NCI-H2107 (cell line): ENCODE measurements at places on chromosomes 2 and 18.

DNA sequence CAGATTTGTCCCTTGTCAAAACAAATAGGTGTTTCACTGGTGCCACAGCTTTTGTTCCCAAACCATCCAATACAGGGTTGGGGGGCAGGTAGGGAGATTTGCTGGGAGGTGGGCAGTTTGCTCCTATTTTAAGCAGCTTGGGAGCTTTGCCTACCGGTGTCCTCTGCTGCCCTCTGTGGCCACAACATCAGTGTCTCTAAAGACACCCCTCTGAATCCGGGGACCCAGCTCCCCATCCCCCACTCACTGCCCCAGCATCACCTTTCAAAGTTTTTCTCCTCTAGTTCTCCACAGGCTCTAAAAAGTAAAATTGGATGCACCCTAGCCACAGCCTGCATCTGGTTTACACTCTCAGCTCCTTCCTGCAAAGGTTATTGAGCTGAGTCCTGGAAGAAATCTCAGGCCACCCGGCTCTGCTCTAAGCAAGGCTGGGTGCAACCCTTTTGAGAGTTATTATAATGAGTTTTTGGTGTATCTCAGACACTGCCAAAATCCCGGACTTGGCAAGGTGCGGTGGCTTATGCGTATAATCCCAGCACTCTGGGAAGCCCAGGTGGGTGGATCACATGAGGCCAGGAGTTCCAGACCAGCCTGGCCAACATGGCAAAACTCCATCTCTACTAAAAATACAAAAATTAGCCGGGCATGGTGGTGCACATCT lies 2.9 kb upstream of the EPAS1 start:
- DNase-seq, result no peak

DNA sequence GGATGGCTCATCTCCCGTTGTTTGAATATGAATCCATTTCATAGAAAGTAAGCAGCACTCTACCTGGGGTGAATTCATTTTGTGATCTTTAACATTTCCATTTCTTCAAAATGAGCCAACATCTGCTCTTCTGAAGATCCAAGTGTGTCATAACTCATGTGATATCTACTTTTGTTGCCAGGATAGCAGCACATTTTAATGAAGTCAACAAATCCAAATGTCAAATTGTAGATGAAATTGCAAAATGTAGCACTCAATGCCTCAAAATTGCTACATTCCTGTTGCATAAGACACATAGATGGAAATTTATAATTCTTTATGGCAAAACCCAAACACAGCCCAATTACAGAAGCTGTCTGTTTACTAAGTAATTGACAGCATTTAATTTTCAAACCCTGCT lies 360.7 kb downstream of the TMX3 start:
- no peak for DNase-seq

- no peak for DNase-seq
These were observed 62.7 kb upstream of the ST3GAL5 start for GRCh38 chr2:85951351-85952067.

GRCh38 chr18:49819823-49820671 lies 6.7 kb upstream of the ACAA2 start:
- DNase-seq, result no peak

DNA sequence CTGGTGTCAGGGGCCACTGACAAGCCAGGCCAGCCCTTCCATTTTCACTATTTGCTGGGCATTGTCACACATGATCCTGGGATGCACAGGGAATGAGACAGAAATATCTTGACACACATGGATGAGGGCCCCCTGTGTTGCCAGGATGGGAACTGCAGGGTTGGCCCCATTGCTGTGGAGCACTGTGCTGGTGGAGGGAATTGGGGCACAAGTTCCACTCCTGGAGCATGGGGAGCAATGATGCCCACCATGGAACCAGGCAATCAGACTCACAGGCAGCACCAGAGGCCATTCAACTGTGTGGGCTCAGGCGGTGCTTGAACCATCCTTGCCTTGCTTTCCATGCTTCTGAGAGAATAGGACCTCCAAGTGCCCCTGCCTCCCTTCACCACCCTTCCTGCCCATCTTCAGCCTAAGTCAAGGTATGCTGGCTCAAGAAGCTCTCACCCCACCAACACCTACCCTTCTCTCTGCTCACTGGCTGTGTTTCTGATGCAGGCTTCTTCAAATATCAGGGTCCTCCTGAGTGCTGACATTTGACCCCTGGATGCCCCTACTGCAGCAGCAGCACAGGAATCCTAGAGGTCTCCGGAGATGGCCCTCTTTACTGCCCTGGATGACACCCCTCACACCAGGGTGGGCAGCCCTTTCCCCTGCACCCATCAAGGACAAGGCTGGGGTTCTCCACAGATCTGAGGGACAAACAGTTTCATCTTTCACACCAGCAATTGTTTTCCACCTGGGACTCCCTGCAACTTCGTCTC lies 11.0 kb downstream of the ADRA2B start:
- DNase-seq, result no peak

GRCh38 chr2:144666032-144666431 lies 146.1 kb upstream of the ZEB2 start:
- DNase-seq, result no peak

DNA sequence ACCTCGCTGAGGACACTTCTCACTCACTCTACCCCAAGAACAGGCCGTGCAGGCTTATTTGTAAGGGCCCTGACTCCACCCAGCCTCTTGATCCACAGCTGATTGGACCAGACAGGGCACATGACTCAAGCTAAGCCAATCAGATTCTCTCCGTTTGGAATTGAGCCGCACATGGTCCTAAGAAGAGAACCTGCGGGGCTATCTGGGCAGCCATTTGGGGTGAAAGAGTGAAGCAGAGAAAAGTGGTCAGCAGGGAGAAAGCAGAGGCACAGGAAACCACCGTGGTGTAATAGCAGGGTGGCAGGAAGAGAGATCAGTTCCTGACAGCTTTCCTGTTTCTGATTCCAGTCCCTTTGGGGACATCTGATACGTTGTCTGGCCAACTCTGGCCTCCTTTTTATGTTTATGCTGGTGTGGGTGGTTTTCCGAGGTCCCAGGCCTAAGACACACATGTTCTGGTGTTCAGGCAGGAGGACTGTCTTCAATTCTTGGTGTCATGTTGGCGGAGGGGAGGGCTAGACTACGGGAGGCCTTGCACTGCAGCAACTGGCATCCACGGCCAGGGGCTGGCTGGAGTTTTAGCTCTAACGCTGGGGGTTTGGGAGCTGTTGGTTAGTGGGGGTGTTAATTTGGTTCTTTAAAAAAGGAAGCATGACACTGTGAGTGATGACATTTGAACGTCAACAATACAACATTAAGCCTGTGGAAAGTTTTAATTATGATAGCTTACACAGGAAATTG lies 26.1 kb upstream of the SPTBN1 start:
- no peak for DNase-seq

DNA sequence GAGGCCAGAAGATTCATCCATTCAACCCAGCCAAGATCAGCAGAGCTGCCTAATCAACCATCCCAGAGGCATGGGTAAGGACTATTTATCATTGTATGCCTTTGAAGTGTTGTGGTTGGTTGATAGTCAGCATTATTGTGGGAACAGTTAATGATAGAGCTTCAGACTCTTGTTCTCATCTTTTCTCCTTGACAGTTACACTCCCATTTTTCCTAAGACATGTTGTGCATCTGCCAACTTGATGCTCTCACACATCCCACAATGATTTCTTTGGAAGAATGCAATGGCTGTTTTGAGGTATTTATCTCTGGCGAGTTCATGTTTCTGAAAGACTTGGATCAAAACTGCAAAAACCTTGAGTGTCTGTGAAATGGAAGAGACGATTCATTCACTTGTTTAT lies 55.4 kb downstream of the FASTKD2 start:
- DNase-seq, result no peak

GRCh38 chr18:63145166-63145850 lies 174.3 kb downstream of the BCL2 start:
- no peak for DNase-seq

GRCh38 chr2:145040433-145040832 lies 520.5 kb upstream of the ZEB2 start:
- DNase-seq, result no peak

GRCh38 chr18:62788111-62788510 lies 72.8 kb downstream of the PHLPP1 start:
- no peak for DNase-seq

- DNase-seq, result no peak
These were observed 86.9 kb downstream of the VSNL1 start for GRCh38 chr2:17627434-17627833.

DNA sequence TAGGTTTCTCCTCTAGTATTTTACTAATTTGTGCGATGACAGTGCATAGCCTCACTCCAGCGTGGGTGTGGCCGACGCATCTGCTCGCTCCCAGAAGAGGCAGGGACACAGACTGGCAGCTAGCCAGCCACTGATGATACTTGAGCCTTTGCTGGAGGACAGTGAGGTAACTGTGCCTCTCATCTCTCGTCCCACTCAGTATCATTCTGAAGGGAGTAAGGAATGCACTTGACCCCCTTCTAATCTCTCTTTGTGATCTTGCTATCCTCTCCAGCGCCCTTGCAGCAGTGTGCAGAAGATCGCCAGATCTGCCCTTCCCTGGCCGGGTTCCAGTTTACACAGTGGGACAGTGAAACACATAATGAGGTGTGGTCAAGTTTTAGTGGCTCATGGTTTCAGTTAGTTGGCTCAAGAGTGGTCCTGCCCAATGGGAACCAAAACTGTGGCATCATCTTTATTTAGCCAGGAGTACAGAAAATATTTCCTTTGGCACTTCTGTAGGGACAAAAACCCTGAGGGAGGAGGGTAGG lies 17.5 kb downstream of the NCAPH start:
- DNase-seq, result no peak

DNA sequence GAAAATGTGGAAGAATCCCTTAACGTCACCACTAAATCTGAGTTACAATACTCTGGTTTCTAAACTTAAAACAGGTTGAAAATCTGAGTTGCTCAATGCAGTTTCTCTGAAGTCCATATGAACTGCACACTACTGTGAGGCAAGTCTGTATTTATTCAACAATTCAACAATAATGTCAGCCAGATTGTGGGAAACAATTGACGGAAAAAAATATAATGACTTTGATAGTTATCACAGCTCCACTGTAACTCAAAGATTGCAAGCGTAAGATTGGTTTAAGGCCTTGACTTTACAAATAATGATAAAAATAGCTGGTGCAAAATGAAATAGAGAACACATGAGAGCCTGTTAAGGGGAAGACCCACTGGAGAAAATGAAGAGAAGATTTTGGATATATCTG lies 219.4 kb upstream of the CCDC150 start:
- no peak for DNase-seq

GRCh38 chr18:78828131-78828530 lies 151.5 kb upstream of the SALL3 start:
- DNase-seq, result no peak

DNA sequence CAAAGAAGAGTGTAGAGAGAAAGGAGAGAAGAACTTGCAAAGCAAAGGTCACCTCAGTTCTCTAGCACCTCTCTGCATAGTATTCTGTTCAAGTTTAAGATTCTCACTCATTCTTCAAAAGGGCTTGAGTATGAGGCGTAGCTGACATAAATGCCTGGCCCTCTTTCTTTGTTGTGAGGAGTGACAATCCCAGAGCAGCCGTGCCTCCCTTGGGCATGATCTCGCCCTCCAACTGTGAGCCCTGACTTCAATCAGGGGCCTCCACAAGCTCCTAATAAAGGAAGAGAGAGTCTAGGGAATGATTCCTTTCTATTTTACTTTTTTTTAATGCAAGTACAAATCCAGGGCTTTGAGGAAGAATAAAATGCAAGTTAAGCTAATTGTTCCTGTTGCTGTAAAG lies 402.7 kb downstream of the LRP1B start:
- DNase-seq, result no peak

DNA sequence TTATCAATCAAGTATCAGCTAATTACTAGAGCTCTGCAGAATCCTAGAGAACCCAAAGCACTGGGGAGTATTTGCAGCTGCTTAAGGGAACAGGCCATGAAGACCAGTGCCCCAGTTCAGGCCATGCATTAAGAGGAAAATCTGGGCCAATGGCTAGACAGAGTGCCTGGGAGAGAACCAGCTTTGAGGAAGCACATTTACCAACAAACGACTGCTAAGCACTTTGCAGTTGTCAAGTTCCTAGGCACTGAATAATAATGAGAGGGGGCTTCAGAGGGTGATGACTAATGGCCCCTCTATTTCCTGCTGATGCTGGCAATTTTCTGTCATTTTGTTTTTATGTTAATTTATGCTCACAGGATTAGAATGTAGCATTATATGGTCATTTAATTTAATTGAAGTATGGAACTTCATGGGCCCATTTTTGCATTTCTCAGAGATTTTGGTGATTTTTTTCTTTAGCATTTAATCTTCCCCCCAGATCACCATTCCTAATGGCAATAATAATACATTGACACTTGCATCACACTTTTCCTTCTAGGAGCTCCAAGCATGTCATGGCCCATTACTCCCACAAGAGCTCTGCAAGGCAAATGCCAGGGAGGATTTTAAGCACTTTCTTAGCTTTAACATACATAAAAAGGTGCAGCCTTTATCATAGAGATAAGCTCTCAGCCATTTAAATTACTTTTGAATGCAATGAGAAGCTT lies 147.7 kb upstream of the SPATS2L start:
- no peak for DNase-seq

GRCh38 chr2:22748909-22749308 lies 636.1 kb upstream of the KLHL29 start:
- no peak for DNase-seq

DNA sequence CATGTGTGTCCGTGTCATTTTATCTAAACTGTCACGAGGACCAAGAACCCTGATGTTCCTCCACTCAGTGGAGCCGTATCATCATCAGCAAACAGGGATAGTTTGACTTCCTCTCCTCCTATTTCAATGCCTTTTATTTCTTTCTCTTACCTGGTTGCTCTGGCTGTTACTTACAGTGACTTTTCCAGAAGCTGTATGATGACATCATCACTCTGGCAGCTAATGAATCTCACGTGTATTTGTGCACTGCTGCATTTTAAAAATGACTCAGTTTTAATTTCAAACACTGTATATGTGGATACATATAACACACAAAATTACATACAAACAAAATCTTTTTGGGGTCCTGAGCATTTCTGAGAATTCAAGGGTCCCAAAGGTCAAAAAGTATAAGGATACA lies 481.4 kb downstream of the CDH2 start:
- DNase-seq, result no peak

DNA sequence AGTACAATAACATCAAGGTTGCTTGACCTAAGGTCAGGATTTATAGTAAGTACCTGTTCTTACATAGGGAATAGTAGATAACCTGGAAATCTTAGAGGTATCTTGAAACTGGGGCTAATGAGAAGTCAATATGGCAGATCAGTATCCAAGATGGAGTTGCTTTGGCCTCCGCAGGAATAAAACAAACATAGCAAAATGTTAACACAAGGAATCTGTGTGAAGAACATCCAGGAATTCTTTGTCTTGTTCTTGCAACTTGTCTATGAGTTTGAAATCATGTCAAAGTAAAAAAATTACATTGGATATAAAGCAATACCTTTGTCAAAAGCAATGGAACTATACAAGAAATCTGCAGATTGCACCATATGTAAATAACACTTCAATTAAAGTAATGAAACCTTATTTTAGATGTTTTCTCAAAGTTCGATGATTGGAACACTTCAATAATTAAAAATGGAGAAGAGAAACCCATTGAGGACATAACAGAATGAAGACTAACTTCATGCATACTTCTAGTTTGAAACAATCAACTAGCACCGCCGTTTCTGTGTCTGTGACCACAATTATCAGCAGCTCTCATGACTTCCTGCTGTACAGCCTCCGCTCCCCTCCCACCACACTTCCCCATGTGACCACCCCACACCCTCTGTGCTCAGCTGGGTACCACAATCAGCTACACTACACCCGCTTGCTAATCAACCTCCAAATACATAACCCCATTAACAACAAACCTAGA lies 27.6 kb downstream of the C2orf76 start:
- DNase-seq, result no peak
